ENCODE measurements at places on chromosomes 12 and 14.

DNA sequence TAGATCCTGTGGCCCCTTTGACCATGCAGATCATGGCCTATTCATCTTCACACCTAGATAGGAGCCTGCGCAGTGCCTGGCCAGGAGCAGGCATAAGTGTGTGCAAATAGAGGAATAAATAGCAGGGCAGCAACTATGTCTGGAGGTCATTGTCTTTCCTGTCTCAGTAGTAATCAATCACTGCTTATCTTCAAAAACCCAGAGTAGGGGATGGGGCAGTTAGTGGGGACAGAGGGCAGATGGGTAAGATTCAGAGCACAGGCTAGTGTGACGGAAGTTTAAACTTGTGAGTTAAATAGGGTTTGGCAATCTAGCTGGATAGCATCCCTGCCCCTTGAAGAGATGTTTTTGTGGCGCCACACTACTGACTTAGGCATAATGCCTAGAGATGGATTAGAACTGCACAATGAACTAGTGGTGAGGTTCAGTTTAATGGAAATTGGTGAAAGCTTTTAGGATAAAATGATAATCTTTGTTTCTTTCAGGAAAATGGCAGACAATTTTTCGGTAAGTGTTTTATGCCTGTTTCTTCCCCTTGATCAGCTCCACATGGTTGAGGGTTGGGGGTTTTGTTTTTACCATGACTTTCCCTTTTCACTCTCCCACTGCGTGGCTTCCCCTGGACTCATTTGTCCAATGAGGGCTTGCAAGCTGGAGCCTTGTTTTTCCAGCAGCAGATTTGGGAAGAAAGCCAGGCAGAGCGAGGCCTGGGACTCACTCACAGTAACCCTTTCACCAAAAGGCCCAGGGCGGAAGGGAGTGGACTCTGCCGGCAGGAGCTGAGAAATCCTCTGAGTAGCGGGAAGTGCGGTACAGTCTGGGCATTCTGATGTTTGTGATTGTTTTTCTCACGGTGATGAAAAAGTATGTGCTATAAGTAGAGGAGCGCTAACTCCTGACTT lies 8.1 kb downstream of the LGALS3 start:
- no peak for DNase-seq

DNA sequence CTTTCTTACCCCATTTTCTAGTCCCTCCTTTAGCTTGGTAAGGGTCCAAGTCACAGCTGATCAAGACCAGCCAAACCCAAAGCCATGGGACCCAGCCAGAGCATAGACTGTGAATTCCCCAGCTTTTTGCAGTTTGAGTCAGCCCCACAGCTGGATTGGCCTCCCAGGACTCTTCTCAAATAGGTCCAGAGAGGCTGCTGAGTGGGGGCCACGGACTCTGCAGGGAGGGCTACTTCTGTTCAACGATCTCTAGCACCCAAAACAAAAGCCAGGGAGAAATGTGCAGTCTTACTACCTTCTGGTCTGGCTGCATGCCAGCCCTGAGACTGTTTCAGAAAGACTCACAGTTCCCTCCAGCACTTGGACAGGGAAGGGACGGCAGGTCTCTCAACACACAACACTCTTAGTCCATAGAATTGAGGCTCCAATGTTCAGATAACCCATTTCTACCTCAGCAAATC lies 1.6 kb downstream of the VDR start:
- DNase-seq, result no peak

DNA sequence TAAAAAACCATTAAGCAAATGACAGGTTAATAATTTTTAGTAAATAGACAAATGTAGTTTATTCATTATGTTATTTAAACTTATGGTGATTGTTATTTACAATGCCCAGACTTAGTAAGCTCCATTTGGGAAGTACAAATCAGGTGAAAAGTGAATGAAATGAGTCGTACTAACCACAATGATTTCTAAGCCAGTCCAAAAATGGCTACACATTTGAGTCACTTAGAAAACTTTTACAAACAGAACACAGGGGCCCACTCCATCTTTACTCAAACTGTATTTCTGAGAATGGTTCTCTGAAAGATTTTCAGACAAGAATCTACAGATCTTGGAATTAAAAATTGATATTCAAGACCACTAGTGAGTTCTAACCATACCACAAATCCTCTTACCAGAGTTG lies 653.3 kb upstream of the MIS18BP1 start:
- DNase-seq, result no peak

DNA sequence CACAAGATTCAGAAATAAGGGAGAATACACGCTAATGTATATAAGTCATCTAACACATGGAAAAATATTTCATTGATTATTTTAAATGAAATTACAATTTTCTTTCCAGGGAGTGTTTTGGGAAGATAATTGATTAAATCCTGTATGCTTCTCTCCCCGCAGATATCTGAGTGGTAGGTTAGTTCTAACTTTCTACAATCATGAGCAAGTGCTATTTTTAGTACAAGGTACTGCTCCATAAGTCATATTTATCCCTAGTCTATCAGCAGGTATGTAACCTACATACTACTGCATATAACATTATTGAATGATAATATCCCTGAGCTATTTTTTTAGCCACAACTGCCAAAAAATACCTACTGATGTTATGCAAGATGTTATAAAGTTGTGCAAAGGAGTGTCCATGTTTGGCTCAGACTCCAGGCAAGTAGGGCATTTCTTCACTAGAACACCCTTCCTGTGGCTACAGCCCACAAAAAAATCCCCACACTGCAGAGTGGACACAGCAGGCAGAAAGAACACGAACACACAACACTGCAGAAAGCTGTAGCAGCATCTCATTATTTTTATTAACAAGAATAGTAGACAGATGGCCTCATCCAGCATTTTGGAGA lies 87.0 kb downstream of the SEC23A start:
- no peak for DNase-seq

DNA sequence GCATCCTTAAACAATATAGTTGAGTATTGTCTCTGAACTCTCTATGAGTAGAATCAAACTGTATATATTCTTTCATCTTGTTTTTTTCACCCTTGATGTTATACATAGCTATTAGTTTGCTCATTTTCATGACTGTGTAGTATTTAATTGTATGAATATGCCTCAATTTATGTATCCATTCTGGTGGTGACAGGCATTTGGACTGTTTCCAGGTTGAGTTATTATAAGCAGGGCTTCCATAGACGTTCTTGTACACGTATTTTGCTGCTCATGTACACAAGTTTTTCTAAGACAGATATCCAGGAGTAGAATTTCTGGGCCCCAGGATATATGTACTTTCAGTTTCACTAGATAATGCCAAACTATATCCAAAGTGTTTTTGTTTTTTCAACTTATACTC lies 211.4 kb downstream of the NTF3 start:
- no peak for DNase-seq

GRCh38 chr12:53391724-53392123 lies 11.7 kb downstream of the SP1 start:
- DNase-seq, result no peak

- DNase-seq, result no peak
These were observed 12.0 kb downstream of the EID3 start for GRCh38 chr12:104315326-104316224.

- DNase-seq, result no peak
These were observed 4.9 kb upstream of the KLHL33 start for GRCh38 chr14:20440882-20441281.

DNA sequence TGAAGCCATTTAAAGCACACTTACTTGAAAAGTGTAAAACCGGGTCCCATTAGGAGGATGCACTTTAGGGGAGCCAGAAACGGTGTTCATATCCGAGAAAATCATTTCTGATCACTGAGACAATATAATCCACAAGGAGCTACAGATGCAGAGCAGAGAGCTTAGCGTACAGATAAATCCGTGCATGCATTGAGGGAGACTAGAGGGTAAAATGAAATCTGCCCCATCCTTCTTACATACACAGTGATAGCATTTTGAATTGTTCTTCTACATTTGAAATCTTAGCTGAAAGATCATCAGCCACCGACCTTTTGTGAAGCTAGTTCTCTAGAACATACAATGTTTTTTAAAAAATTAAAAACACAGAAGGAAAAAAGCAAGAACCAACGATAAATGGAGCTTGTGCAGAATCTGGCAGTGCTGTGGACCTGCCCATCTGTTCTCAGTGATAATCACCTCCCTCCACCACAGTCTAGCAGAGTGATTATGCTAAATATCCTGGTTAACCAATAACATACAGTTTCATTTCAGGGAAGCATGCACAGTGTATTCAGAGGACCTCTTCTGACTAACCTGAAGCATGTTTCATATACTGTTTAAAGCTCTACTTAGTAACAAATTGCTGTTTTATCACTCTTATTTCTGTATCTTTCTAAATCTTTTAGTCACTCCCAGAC lies 161.1 kb downstream of the PPFIA2 start:
- no peak for DNase-seq

- DNase-seq, result no peak
These were observed 239.5 kb upstream of the DCN start for GRCh38 chr12:91422127-91422526.

- DNase-seq, result no peak
These were observed 89.3 kb upstream of the RFX4 start for GRCh38 chr12:106493531-106493930.

- no peak for DNase-seq
These were observed 57.9 kb downstream of the ANO6 start for GRCh38 chr12:45273717-45274271.

DNA sequence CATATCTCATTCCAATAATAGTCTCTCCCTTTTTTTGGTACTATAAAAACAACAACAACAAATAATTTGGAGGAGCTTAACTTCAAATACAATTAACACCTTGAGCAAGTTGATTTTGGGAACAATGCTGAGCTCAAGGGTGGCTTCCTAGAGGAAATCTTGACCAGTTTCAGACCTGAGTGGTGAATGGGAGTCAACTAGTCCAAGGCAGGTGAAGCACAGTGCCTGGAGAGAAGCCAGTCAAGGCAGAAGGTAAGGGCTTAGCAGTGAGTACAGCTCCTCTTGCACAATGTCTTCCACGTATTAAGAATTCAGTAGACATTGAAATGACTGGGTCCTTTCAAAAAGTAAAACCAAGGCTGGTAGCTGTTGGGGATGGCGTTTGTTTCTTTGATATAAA lies 444.8 kb downstream of the ATP23 start:
- DNase-seq, result no peak

DNA sequence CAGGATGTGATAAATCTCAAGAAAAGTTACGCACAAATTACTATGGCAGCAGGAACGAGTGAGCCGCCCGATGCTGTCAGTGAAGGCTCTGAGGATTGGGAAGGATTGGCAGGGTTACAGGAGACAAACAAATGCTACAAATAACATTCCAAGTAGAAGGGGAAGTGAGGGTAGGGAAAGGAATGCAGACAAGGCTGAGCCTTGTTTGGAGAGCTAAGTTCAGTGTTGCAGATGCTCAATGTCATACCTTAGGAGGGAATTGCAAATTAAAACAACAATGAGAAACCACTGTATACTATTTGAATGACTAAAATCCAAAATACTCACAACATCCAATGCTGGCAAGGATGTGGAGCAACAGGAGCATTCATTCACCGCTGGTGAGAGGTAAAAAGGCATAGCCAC lies 1.3 kb downstream of the CLEC9A start:
- no peak for DNase-seq

DNA sequence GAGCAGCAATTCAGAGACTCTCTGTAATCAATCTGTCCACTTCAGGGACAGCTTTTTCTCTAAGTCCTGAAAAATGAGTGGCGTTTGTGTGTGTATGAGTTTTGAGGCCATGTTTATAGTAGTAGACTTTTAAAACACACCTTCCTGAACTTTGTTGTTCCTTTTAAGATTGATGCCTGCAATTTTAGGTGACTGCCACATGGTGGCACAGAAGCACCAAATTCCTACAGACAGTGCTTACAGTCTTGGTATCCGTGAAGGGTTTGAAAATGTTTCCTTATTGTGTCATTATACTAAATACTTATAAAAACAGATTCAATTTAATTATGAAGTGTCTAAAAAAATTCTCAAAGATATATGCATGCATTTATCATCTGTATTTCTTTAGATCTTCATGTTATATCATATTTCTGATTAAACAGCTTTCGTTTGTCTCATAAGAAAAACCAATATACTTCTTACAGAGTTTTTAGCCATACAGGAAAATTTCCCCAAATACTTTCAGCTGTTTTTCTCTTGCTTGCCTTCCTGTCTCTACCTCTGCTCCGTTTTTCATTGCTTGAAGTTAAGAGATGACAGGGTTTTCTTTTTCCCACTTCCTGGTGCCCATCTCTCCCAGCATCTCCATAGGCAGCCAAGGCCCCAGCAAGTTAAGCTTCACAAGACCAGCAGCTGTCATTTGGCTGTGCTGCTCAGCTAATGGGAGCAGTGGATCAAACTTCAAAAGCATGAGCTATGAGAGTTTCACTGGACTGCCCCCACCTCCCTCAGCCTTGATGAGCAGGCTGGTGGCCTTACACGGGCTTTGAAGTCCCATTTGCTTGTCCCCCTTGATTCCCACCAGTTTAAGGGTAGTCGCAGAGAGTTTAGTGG lies 259.6 kb downstream of the AKAP6 start:
- no peak for DNase-seq

- no peak for DNase-seq
These were observed 80.0 kb upstream of the KCNH3 start for GRCh38 chr12:49458816-49459215.

GRCh38 chr14:79528828-79529416 lies 682.4 kb downstream of the DIO2 start:
- no peak for DNase-seq

DNA sequence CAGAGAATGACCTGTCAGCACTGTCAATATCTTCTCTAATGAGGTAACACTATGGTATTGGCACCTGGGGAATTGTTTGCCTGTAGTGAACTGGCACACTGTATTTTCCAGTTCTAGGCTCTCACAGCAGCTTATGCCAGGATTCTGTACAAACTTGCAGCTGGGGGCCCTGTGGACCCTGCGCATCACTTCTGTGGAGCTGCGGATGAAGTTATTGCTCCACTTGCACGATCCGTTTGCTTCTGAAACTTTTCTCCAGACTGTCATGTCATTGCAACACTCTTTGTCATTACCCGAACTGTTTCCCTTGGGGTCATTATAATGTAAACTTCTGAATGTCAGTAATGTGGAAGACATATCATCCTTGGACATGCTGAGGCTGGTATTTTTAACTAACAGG lies 3.9 kb downstream of the RNASE11 start:
- DNase-seq, result no peak

- no peak for DNase-seq
These were observed 363.4 kb downstream of the NUAK1 start for GRCh38 chr12:105775343-105775742.

- no peak for DNase-seq
These were observed 29.8 kb downstream of the ANKRD9 start for GRCh38 chr14:102479777-102480176.

DNA sequence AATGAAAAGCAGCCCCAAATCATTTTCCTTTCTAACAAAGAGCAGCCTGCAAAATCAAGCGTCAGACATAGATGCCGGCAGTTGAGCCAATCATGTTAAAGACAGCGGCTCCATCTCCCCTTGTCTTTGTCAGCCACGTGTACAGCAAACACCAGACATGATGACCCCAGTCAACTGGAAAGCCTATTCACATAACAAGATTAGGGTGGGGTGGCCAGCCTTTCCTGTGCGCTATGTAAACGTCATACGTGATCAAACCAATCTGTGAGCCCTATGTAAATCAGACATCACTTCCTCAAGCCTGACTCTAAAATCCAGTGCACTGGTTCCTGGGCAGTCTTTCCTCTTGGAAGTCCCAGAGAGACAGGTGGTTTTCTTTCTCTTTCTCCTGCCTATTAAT lies 9.9 kb upstream of the FICD start:
- no peak for DNase-seq

All from activated naive CD4-positive, alpha-beta T cell treated with anti-CD3 and anti-CD28 coated beads, Interleukin-2, amount 50 U/mL, for 16 hours (primary cell).